ENCODE measurements at places on chromosomes 1 and 21.

GRCh38 chr1:86140281-86140880 is 16.2 kb downstream of the COL24A1 start:
- no peak for DNase-seq

DNA sequence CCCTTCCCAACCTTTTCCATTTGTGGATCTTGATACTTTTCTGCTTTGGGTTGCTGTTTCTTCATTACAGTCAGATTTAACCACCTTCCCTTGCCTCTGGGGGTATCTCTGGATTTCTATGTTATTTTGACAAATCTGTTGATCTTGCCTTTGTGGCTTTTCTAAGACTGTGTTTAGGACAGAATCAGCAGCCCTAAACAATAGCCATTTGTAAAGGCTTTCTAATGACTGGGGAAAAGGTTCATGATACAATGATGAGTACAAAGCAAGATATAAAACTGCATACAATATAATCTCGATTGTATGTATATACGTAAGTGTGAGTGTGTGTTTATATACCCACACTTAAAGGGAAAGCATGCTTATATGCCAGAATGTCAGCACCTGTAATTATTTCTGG is 27.8 kb downstream of the FAM20B start:
- DNase-seq, result no peak

GRCh38 chr1:31574749-31575368 is 1.5 kb upstream of the TINAGL1 start:
- no peak for DNase-seq

DNA sequence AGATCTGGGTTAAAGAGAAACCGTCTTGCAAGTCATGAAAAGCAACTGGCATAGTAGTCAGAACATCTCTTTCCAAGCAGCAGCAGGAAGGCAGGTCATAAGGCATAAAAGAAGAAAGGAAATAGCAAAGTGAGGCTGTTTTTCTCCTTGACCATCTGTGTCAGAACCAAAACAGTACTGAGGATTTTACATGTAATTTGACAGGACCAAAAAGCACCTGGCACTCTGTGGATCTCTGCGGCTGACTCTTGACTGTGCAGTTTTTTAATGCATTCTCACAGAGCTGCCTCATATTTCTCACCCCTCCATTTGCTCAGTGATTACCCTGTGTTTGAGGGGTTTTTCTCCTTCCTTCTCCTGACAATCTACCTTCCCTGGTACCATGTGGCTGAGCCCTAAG is 17.7 kb downstream of the TBX15 start:
- DNase-seq, result no peak

GRCh38 chr21:38766987-38767722 is 38.6 kb upstream of the ETS2 start:
- peak; percentile 76 for DNase-seq

- DNase-seq, result no peak
These were observed 2.6 kb downstream of the CHML start for GRCh38 chr1:241637604-241638003.

- no peak for DNase-seq
These were observed 5.9 kb downstream of the CLCA2 start for GRCh38 chr1:86429835-86430234.

DNA sequence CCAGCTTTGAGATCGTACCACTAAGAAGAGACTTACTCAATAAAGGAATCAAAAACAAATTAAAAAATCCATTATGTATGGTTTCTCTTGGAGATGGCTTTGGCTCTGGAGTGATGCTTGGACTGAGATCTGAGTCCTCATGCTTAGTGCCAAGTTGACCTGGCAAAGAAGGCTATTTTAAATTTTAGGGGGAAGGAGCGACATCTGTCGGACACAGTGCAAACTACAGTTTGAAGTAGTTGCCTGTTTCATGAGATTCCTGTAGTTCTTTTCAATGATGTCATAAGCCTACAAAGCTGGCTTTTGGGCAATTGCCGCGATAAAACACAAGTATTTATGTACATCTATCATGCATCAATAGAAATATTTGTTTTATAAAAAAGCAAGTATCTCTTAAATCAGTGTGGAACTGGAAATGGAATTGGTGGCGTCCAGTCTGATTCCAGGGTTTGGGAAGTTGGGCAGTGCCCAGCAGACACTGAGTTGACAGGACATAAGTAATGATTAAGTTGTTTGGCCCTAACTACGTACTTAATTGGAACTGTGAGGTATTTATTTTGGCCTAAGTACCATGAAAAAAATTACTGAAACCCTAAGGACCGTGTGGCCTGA is 50.0 kb downstream of the TBCE start:
- DNase-seq, result peak; percentile 65

GRCh38 chr1:160075836-160076235 is 5.5 kb upstream of the KCNJ9 start:
- DNase-seq, result no peak

DNA sequence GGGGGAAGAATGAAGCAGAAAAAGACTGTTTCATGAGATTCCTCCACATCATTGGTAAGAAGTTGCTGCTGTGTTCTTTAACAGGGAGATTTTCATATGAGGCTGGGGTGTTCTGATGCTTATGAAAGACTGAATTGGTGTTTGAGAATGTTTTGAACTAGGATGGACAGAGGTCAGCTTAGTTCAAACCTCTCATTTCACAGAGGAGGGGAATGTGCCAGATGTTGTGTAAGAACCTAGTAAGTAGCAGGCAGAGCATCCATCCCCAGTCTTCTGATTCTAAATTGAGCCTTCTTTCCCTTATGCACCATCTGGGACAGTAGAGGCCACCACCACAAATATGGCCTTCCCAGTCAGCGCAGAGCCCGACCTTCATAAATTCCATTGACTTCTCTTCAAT is 43.7 kb downstream of the SAMD13 start:
- DNase-seq, result no peak

DNA sequence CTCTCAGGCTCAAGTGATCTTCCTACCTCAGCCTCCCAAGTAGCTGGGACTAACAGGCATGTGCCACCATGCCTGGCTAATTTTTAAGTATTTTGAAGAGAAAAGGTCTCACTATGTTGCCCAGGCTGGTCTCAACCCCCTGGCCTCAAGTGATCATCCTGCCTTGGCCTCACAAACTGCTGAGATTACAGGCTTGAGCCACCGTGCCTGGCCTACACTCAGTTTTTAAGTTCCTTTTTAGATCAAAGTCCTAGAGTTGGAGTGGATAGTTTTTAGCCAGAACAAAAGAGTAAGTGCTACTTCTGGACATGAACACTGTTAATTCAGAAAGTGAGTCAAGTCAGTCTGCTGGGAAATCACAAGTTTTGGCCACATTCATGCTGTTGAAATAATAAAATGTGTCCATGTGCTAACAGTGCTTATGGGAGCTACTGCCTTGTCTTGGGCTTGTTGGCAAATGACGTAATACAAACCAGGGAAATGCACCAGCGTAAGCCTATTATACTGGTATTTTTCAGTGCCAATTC is 84.2 kb downstream of the NDUFS5 start:
- DNase-seq, result no peak

- no peak for DNase-seq
These were observed 3.2 kb downstream of the E2F2 start for GRCh38 chr1:23527900-23528249.
